Activated T-helper 1 cell treated with anti-CD3 and anti-CD28 coated beads, Interleukin-2, amount 50 U/mL, for 16 hours (primary cell): ENCODE measurements at places on chromosomes 11 and 22.

- no peak for DNase-seq
Measured at GRCh38 chr22:38862375-38863329, 9.4 kb downstream of the CBX6 start.

- no peak for DNase-seq
Measured at GRCh38 chr11:4607096-4607495, 935 bp downstream of the TRIM68 start.

- no peak for DNase-seq
Measured at GRCh38 chr11:11306855-11307254, 46.2 kb downstream of the CSNK2A3 start.

DNA sequence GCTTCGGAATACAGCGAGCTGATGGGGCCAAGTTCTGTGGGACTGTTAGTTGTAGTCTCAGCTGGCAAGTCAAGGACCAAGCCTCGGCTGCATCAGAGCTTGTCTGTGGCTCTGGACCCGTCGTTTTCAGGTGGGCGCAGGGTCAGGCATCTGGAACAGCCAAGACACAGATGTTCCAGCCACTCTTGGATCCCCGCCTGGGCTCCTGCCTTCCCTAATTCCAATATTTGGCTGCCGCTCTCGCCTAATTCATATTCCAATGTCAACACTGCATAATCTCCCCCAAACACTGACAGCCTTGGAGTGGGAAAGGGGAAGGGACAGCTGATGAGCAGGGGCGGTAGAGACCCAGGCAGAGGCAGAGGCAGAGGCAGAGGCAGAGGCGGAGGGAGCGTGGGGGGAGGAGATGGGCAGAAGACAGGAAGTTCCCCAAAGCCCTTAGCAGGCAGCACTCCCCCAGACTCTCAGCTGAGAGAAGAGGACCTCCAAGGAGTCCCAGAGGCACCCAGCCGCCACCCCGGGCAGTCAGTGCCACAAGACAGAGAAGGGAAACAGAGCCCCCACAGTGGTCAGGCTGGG lies 49.6 kb upstream of the SLC35C1 start:
- no peak for DNase-seq

- DNase-seq, result no peak
Measured at GRCh38 chr11:128506999-128507611, 80.3 kb downstream of the ETS1 start.

- DNase-seq, result no peak
Measured at GRCh38 chr22:35434061-35434710, 34.2 kb downstream of the MCM5 start.
